Bone marrow (tissue), 2 donors: ENCODE measurements at places on chromosomes 6 and 20.
A peak's percentile ranks its signal among the peaks of the same experiment; 100 is the strongest.

DNA sequence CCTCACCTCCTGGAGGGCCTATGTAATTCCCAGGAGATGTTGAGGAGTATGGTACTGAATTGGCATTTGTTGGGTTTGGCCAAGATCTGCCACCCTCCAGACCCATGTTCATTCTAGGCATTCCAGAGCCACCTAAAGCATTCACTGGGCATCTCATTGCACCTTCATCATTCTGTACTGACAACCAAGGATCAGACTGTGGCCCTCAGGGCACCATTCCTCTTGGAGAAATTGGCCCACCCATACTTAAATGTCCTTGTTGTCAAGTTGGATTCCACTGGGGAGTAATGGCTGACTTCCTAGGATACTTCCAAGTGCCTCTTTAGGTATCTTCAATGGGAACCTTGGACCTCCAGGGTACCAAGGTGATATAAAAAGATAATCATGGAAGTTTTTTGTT, 16.8 kb upstream of the IBTK start:
- DNase-seq = no peak

DNA sequence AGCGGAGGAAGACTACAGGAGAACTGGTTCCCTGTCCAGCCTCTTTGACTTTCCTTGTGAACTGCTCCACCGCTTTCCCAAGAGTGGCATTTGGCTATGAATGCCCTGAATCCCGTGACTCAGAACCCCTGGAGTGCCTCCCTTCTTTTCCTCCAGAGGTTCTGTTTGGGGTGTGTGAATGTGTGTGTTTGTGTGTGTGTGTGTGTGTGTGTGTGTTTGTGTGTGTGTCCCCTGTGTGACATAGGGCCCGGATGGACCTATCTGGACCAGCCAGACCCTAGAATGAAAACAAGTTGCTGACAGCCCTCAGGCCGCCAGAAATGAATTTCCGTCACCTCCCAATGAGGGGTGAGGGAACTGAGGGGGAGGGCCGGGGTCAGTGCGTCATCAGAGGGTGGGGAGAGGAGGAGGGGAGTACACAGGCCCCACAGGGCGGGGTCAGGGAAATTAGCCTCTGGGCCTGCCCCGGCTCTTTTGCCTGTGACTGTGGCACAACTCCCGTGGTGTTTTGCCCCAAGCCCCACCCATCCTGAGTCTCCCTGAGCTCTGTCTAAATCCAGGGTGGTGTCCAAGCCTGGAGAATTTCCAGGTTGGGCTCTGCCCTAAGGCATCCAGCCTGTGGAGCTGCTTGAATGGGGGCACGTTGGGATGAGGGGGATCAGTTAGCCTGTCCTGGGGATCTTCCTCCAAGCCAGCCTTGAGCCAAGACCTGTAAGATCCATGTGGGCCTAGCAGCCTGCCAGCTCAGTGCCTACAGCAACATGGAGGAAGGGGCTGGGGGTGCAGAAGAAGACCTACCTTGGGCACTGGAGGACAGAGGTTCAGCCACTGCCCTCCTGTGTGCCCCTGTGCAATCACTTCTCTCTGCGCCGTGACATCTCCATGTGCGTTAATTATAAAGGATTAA, 15.2 kb upstream of the MRPS18A start:
- DNase-seq = peak; percentile 12

DNA sequence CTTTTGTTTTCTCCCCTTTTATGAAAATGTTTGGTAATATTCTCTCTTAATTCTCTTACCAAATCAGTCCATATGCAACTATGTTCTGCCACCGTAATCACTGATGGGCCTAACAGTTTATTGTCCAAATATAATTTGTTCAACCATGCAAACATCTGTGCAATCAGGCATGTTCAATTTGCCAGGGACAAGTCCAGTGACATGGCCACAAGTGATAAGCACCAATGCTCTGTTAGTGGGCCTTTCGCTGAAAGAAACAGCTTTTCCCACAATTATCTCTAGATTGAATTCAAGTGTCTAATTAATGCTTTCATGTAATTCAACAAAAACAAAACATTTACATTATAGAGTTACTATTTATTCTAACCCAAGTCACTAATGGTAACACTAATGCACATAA, 53.3 kb downstream of the EPB41L2 start:
- no peak for DNase-seq

DNA sequence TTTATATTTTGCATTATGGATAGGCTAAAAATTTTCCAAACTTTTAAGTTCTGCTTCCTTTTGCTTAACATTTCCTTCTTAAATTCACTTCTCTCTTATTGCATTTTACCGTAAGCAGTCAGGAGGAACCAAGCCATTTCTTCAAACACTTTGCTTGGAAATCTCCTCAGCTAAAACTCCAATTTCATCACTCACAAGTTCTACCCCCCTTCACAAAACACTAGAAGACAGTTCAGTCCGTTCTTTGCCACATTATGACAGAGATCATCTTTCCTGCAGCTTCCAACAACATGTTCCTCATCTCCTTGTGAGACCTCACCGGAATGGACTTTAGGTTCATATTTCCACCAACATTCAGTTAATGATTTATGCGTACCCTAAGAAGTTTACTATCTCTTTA, 79.2 kb upstream of the LY86 start:
- DNase-seq = no peak

GRCh38 chr6:43778131-43778855, 8.3 kb downstream of the VEGFA start:
- DNase-seq = no peak

GRCh38 chr20:36304786-36305495, 1.2 kb upstream of the DLGAP4 start:
- no peak for DNase-seq

DNA sequence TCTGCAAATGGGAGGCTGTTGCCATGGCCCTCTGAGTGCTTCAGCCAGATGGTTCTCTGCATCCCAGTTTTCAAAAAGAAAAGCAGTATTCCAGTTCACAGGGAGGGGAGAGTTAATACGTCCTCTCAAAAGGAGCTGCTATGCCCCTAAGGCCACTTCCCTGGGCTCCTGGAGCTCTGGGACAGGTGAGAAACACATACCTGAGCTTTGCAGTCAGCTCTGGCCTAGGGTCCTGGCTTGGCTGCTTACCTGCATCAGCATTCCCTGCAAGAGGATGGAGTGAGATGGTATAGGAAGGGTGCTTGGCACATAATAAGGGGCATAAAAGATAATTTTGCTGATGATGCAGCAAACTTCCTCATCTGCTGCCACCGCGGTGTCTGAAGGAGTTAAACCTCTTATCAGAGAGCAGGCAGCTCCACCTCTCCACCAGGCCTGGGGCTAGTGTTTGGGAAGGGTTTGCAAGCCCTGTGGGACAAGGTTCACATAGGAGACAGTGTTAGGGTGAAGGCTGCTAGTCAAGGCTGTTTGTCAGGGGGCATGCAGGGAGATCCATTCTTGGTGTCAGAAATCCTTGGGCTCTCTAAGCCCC, 62.7 kb downstream of the SLC24A3 start:
- DNase-seq = no peak

DNA sequence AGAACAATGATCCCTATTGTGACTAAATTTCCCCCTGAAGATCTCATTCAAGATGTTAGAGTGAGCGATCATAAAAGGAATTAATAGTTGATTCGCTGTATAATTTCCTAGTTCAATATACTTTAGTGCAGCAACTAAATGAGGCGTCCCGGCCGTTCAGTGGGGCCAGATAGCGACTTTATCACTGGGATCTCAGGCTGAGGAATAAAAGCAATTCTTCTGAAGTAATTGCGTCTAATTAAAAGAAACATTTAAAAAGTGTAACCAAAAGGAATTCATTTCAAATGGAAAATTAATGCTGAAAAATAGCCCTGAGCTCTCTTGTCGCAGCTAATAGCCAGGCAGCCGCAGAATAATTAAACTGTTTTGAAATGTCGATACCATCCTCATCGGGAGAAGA, 82.2 kb upstream of the TOP1 start:
- no peak for DNase-seq

GRCh38 chr6:144219056-144219685, 66.0 kb upstream of the UTRN start:
- DNase-seq = peak; percentile 34

- DNase-seq = peak; percentile 53
These were observed 43.1 kb downstream of the SLC17A5 start for GRCh38 chr6:73610444-73611275.

- no peak for DNase-seq
These were observed 21.0 kb downstream of the JPH2 start for GRCh38 chr20:44166008-44166407.

DNA sequence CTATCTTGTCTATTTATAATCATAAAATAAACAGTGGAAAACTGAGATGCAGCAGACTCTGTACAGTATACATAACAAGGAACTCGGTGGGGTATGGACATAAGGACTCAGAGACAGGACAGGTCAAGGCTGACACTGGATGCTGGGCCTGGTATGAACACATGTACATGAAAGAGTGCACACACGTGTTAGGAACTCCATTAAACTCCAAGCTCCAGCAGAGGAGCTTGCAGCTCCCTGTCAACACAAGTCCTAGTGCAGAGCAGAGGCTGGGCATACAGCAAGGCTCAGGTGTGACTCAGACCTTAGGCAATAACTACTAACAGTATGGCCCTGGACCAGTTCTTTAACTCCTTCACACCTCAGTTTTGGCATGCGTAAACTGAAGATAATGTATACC, 17.1 kb downstream of the NAPB start:
- DNase-seq = no peak

GRCh38 chr6:32947552-32948465, 5.1 kb downstream of the HLA-DMA start:
- no peak for DNase-seq
